HFF-Myc (cell line): ENCODE measurements at places on chromosomes 16 and 17.

DNA sequence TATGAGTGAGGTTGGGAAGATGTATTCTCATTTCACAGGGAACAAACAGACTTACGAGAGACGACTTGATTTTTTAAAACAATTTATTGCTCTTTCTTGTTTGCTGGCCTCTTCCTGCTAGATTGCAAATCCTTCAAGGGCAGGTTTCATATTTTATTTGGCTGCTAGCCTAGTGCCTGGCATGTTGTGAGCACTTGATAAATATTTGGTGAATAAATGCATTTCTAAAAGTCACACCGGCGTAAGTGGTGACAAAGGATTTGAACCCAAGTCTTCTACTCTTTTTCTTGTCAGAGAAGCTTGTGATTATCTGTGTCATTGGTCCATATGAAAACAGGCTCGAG lies 1.4 kb downstream of the WWP2 start:
- DNase-seq, result no peak

GRCh38 chr16:29975811-29976511 lies 2.3 kb downstream of the TAOK2 start:
- no peak for DNase-seq

DNA sequence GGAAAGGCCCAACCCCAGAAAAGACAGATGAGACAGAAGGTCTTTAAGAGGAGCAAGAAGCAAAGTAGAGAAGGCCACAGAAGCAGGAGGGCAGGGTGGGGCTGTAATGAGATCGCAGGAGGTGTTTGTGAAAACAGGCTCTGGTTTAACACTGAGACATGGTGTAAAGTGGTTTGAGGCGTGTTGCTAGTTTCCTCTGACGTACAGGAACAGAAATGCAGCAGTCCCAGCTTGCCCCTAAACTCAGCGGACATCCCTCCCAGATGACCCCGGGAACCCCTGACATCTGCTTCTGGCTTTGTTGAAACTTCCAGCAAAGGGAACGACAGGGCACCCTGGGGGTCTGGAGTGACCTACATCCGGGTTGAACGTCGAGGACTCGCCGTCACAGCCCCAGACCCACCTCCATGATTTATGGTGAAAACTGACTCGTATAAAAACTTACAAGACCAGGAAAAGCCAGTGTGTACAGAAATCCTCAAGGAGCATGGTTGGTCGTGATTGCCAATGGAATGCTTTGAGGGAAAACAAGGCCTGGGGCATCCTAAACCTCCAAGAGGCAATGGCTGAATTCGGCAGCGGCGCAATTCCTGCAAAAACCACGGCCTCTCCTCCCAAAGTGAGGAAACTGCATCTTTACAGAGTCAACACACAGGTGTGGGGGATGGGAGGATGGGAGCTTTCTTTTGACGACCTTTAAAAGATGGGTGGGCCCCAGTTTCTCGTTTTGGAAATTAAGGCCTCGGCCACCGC lies 25.8 kb downstream of the LITAF start:
- DNase-seq, result peak; percentile 43

- DNase-seq, result no peak
Measured at GRCh38 chr17:37051833-37052232, 103.1 kb downstream of the AATF start.

GRCh38 chr17:36653374-36653773 lies 52.0 kb downstream of the MRM1 start:
- no peak for DNase-seq

GRCh38 chr17:28843816-28844148 lies 1.2 kb upstream of the FAM222B start:
- no peak for DNase-seq

GRCh38 chr17:54883939-54884338 lies 16.7 kb upstream of the TOM1L1 start:
- no peak for DNase-seq

DNA sequence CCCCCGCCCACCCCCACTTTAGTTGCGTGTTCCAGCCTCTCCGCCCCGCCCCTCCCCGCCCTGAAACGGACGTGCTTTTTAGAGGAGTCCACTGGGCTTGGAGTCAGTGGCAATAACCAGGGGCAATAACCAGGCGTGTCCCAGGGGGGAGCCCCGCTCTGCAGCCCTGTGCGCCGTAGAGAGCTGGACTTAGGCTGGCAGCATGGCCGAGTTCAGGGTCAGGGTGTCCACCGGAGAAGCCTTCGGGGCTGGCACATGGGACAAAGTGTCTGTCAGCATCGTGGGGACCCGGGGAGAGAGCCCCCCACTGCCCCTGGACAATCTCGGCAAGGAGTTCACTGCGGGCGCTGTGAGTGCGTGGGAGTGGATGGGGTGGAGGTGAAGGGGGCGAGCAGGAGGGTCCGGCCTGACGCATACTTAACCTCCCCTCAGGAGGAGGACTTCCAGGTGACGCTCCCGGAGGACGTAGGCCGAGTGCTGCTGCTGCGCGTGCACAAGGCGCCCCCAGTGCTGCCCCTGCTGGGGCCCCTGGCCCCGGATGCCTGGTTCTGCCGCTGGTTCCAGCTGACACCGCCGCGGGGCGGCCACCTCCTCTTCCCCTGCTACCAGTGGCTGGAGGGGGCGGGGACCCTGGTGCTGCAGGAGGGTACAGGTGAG lies at the start of gene ALOX15B:
ALOX15B (plus strand) TSS at position 106 of the 657 bp plus-strand sequence; CDS start at position 203, 97 bp downstream.
- DNase-seq, result no peak

DNA sequence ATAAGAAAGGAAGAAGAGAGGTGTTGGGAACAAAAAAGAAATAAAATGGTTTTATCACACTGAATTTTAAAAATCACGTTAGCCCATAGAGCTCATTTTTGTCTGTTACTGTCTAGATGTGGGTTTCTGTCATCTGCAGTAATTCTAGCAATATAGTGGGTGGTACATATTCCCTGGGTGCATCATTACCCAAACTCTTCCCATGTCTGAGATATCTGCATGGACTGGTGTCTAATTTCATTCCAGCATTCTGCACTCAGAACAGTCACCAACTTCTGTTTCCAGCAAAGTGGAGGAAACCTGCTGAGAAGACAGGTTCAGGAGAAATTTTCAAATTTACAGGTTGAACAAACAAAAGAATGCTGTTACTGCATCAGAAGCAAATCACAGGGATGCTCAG lies 263.8 kb downstream of the CDH11 start:
- no peak for DNase-seq

GRCh38 chr16:67953641-67954375 lies 9.9 kb upstream of the LCAT start:
- no peak for DNase-seq

DNA sequence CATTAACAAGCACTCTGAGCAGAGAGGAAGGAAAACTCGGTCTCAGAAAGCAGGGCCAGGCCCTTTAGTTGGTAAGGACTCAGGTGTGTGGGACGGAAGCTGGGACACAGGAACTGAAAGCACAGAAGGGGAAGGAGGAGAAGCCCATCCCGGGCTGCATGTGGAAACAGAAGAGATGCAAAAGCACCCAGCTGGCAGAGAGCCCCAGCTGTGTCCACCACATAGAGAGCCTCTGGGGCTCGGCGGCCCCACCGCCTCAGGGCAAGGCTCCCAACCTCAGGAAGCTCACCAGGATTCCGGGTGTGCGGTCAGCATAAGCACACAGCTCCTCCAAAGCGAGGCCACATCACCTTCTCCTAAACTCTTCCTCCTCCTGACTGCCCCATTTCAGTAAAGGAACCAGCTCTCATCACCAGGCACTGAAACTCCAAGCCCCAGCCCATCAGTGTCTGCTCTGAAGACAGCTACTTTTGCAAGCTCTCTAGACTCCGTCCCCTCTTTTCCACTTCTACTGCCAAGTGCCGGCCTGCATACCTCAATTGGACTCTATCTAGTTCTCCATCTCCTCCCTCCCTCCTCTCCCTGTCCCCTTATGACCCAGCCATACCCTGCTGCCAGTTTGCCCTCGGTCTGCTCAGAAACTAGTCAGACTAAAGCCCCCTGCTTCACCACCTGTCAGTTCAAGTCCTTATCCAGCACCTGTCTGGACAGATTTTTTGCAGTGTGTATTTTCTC lies 6.0 kb downstream of the ST3GAL2 start:
- DNase-seq, result no peak

GRCh38 chr16:2486645-2487516 lies 12.0 kb downstream of the TBC1D24 start:
- no peak for DNase-seq

DNA sequence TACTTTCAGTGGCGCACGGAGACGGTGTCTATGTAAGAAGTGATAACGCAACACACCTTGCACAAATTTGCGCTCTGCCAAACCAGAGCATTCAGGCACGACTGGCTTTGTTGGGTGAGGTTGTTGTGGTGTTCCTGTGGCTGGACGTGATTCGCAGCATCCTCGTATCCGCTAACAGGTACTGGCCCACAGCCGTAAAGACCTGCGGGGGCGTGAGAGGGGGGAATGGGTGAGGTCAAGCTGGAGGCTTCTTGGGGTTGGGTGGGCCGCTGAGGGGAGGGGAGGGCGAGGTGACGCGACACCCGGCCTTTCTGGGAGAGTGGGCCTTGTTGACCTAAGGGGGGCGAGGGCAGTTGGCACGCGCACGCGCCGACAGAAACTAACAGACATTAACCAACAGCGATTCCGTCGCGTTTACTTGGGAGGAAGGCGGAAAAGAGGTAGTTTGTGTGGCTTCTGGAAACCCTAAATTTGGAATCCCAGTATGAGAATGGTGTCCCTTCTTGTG lies 510.9 kb downstream of the KCNJ18 start:
- DNase-seq, result no peak

DNA sequence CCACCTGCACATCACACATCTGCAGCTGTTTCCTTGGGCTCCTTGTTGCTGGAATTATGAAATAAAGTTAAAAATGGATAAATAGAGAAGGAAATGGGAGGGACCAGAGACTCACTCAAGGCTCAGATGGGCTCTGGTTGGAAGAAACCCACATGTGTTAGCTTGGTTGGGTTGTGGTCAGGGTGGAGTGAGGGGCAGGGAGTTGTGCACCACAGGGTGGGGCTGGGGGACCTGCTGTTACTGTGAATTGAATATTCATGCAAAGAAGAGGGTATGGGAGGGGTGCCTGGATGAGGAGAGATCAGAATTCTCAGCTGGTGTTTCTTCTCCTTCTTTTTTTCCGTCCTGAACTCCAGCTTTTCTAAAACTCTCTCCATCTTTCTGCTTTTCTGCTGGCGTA lies 320.7 kb downstream of the MAP2K4 start:
- DNase-seq, result no peak
